ENCODE measurements at places on chromosomes 16 and 17. TPM values are rescaled to one million over a fixed set of nuclear protein-coding genes. Genes with fewer than 3 reads are reported as not detected.

DNA sequence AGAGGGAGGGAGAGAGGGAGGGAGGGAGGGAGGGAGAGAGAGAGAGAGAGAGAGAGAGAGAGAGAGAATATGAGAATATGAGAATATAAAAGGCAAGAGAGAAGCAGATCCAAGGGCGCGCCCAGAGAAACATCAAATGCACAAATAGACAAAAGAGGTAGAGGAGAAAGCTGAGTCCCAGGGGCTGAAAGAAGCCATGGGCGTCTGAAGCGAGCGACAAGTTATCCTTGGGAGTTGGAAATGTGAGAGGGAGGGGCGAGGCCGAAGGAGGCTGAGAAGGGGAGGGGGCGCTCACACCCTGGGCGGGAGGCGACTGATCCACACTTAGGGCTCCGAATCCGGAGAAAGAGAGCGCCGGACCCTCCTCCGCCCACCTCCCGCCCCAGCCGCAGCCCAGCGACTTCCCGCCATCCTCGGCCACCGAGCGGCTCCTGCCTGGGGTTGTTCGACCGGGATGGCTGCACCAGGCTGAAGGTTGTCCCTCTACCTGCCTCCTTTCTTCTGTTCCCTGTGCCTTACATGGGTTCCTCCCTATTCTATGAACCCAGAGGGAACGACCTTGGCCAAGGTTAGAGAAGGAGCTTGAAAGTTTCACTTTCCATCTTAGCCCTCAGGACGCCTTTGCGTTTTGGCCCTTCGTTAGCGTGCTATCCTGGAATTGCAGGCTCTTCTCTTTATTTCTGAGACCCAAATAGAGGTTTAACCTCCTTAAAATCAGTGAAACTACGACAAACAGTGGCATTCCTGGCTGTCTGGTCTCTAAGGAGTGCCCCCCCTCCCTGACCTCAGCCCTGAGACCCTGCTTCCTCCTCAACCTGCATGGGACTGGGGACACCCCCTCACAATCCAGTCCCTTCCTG, 21.2 kb upstream of the HOXB9 start:
- DNase-seq = no peak

ITGAD gene
- total RNA-seq = not detected

DNA sequence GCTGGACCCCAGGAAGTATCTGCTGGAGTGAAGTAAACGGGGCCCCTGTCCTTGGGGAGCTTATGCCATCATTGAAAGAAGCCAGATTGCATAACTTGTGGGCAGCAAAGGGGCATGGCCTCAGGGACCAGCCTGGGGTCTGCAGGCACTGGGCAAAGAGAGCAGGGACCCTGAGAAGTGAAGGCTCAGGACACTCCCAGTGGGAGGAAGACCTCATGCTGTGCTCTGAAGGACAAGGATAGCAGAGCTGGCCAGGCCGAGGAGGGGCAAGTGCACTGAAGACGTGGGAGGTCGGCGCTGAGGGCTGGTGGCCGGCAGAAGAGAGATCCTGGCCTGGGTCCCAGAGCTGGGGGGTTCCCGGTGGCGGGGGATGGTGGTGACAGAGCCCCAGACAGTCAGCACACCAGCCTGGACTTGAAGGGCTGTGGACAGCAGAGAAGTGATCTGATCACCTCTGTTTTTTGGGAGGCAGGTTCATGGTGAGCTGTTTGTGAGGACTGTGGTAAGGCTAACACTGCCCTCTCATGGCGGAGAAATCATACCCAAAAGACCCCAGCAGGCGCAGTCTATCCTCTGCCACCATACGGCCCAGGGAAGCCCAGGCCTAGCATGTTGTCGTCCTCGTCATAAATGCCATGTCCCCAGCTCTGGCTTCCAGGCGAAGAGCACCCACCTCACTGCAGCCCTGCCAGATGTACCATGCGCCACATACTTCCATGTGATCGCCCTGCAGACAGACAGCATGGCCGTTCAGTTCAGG, 7.1 kb upstream of the CNP start:
- DNase-seq = no peak

- no peak for DNase-seq
Observed at GRCh38 chr16:8631373-8631772, 9.9 kb downstream of the METTL22 start.

GRCh38 chr17:57466521-57466920, 210.2 kb downstream of the MSI2 start:
- DNase-seq = no peak

COPZ2 gene
- total RNA-seq = 40.5 TPM

DNA sequence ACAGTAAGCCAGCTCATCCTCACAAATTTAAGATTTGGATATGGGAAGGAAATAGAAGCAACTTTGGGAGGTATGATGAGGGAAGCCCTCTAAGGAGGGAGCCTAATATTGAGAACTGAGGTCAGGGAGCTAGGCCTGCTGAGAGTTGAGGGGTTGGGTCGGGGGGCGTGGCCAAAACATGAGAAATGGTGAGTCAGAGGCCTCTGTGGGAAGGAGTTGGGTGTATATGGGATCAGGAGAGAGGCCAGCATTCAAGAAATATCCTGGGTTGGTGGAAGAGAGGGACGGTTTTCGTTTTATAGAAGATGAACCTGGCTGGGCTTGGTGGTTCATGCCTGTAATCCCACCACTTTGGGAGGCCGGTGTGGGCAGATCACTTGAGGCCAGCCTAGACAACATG, 48.4 kb downstream of the CLEC16A start:
- no peak for DNase-seq

C16orf86 gene
- total RNA-seq = 31.0 TPM

G6PC1 gene
- total RNA-seq = not detected

COPRS gene
- 117 TPM for total RNA-seq

DNA sequence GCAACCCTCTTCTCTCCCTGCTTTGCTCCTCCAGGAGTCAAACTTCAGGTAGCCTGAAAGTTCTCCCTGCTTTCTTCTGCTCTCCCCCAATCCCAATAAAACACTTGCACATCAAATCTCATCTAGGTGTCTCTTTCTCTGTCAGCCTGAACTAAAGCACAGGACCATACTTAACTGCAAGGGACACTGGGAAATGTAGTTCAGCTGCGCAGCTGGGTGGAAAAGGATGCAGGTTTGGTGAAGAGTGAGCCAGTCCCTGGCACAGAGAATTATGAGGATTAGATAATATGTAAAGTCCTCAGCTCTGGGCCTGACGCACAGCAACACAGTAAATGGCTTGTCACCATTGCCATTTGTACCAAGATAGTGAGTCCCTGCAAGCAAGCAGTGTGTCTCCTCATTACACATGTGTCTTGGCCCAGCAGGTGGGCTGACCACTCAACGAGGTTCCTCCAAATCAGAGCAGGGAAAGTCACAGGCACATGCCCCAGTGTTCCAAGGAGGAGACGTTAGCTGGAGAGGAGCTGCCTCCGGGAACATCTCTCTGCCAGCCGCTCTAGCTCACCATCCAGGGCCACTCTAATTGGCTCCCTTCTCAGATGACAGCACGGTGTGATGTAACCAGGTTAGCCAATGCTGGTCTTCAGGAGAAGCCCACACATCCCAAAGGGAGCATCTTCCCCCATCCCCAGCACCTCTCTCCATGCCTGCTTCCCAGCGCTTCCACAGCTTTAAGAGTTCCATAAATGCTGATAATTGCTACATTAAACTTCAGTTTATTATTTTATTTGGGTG, 29.7 kb upstream of the IRX3 start:
- DNase-seq = no peak

DNA sequence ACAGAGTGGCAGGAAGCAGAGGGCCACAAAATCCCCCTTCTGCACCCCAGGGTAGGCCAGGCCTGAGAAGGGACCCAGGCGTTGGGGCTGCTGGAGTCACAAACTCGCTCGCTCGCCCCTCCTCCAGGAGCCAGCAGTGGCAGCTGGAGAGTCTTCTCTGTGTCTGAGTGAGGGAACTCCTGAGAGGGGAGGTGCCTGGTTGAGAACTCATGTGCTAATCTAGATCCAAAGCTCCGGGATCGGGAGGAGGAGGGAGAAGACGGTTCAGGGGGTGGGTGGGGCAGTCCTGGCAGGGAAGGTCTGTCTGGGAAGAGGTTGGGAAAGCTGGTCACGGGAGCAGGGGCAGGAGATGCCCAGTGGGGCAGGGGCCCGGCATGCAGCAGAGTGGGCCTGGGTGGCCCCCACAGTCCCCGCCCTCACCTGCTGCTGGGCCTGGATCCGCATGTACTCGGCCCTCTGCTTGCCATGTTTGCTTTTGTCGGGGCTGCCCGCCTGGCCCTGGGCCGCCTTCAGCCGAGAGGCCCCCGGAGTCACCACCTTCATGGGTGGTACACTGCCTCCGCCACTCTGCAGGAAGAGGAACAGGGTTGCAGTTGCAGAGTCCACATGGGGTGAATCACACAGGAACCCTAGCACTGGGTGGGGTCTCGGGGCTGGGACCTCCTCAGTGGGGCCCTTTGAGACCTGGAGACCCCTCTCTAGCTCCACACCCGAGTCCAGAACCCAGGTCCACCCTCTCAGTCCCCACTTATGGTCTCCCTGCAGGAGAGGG, 62.2 kb downstream of the SRCIN1 start:
- DNase-seq = no peak

GRCh38 chr16:20243731-20244281, 83.5 kb downstream of the GP2 start:
- DNase-seq = no peak

DNA sequence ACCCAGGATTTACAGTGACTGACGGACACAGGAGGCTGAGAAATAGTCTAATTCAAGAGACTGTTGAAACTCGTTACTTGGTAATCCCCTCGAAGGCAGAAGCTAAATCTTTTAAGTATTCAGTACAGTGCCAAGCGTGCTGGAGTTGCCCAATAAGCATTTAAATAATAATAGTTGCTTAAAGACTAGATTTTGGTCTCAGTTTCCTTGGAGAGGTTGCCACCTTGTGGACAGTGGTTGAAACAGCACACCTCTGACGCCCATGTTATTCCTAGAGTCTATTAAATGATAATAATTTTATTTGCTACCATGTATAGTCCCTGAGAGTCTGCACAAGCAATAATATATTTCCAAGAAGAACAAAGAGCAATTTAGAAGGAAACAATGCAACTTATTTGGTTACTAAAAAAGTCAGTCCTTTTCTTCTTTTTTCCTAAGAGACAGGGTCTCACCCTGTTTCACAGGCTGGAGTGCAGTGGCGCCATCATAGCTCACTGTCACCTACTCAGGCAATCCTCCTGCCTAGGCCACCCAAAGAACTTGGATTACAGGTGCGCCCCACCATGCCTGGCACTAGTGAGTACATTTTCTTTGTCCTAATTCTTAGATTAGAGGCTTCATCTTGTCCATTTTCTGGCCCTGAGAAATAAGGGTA, 138.0 kb upstream of the NUDT7 start:
- no peak for DNase-seq

DNA sequence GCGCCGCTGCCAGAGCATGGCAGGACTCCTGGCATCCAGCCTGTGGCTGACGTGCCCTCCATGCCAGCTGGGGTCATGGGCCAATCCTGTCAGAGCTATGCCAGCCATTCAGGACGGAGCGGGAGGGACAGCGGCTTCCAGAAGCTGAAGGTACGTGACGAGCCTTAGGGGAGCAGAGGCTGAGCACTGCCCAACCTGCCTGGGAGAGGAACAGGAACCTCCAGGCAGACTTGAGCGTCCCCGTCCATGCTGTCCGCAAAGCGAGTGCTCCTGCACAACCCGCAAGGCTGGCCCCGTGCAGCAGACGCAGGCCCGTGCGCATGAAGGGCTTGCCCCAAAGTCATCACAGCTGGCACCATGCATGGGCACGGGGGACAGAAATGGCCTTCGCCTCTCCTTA, 21.5 kb downstream of the NDUFAF8 start:
- no peak for DNase-seq

ACSM2A gene
- total RNA-seq = not detected

GRCh38 chr17:34153991-34154390, 101.1 kb upstream of the CCL2 start:
- DNase-seq = no peak

DNA sequence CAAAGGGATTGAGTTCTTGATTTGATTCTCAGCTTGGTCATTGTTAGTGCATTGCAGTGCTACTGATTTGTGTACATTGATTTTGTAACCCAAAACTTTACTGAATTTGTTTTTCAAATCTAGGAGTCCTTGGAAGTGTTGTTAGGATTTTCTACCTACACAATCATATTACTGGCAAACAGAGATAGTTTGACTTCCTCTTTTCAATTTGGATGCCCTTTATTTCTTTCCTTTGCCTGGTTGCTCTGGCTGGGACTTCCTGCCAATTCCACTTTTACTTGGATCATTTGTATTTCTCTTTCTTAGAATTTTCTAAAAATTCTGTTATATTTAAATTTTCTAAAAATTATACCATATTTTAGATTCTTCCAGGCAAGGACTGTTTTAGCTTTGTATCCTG, 151.1 kb downstream of the FTO start:
- DNase-seq = no peak

DNA sequence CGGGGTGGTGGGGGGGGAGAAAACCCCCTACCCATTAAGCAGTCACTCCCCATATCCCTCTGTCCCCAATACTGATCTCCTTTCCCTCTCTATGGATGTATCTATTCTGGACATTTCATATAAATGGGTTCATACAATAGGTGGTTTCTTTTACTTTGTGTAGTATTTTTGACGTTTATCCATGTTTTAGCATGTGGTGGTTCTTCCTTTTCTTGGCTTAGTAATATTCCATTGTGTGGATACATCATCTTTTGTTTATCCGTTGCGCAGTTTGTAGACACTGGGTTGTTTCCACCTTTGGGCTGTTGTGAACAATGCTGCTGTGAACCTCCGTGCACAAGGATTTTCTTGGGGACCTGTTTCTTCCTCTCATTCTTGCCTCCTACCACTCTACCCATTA, 12.6 kb downstream of the LDHD start:
- DNase-seq = no peak

GRCh38 chr16:71771571-71771970, 37.1 kb downstream of the AP1G1 start:
- no peak for DNase-seq
